CD14-positive monocyte (primary cell): ENCODE measurements at places on chromosomes 5 and 9. TPM values are rescaled to one million over a fixed set of nuclear protein-coding genes. Genes with fewer than 3 reads are reported as not detected.

ERCC8 gene
- polyA plus RNA-seq = 2.8 and 5.5 TPM in 2 replicates

GRCh38 chr5:94288937-94289336 lies 329.5 kb downstream of the KIAA0825 start:
- H3K4me1 ChIP-seq = no peaks in the 10 kb centered on the region
- no peaks in the 10 kb centered on the region for H3K36me3 ChIP-seq
- no peaks in the 10 kb centered on the region for H3K27me3 ChIP-seq
- H3K27ac ChIP-seq = no peak overlapping the region
- no peak overlapping the region for H3K4me3 ChIP-seq

DNA sequence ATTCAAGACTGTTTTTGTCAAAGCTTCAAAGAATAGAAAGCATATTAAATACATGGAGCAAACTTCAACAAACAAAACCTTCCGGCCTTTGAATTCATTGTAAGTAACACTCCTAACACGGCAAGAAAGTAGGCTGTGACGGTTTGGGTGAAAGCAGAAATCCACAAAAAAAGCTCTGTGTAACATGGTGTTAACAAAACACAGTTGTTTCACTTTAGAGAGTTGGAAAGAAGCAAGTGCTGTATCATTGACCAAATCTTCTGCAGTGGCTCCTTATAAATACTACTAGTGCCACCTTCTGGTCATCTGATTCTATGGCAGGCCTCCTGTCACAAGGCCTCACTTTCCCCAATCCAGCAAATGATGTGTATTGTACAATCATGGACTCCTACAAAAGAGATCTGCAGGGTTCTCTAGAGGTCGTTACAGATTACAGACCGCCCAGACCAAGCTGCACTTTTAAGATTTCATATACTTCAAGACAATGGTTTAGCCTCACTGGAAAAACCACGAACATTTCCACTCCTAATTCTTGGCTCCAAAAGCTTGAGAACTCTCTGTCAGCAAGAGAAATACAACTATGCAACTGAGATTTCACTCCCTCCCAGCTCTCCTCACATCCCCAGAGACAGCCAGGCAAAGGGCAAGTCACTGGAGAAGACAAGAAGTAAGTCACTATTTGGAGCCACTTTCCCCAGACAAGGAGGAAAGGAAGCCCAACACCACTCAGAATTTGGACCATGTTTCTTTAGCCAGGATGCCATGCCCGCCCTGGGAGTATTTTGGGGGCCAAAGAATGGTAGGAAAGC lies 196.2 kb downstream of the DTWD2 start:
- H3K27me3 ChIP-seq = no peaks in the 10 kb centered on the region
- no peak overlapping the region for H3K4me3 ChIP-seq
- no peak overlapping the region for H3K27ac ChIP-seq
- no peaks in the 10 kb centered on the region for H3K4me1 ChIP-seq
- DNase-seq = peak; percentile 29

THOC3 gene
- 29.7 TPM for polyA plus RNA-seq

DNA sequence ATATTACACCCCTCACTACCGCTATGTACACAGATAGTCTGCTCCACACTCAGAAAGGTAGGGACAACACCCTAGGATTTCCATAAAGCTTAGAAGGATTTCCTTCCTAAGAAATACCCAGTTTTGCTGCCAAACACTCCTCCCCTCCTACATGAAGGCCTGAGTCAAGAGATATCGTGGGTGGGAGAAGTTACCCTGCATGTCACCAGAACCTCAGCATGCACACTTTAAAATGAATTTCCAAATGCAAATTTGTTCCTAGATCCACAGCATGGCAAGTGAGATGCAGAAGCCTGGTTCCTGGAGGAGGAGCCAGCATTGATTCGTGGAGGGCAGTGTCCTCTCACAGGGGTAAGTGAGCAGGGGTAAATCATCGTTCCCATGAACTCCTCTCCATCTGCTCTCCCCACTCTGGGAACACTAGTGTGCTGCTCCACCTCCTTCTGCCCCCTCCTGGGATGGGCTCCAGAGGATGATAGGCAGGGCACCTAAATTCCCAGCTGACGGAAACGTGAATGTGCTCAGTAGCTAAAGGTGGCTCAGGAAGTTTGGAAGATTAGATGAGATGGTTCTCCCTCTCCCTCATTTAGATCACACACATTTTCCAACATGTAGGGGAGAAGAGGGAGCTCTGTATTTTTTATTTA lies 76.7 kb downstream of the PDE4D start:
- H3K36me3 ChIP-seq = no peaks in the 10 kb centered on the region
- H3K4me3 ChIP-seq = no peak overlapping the region
- peaks cover 10% of the 10 kb centered on the region for H3K4me1 ChIP-seq

DNA sequence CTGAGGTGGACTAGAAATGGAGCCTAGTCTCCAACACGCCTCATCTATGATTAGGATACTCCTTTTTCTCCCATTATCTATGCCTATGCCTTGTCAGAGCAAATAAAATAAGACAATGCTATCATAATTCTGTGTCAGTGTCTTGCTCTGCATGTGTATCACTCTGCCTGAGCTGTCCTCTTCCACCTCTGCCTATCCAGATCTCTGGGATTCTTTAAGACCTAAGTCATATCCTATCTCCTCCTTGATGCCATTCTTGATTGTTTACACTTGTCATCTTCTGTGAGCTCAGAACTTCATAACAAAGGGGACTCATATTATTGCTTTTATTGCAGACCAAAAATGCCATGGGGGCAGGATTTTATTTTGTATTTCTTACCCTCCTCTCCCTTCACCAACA lies 351.2 kb upstream of the C9orf72 start:
- no peaks in the 10 kb centered on the region for H3K36me3 ChIP-seq
- no peaks in the 10 kb centered on the region for H3K4me1 ChIP-seq
- no peak overlapping the region for H3K4me3 ChIP-seq
- no peak overlapping the region for H3K27ac ChIP-seq

DNA sequence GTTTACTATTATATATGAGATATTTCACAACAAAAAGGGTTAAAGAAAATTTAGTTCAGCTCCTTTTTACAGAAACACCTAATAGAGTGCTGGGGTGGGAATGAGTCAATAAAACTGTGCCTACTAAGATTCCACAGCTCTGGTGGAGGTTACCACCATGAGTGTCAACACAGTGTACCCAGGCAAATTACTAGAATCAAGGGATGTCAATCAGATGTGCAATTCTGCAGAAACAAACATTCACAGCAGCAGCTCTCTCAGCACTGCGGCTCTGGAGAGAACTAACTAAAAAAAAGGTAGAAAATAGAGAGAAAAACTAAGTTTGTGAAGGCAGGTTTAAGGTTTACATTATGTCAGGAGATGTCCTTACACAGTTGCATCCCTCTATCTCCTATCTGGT lies 1313.0 kb downstream of the MAT2B start:
- no peaks in the 10 kb centered on the region for H3K27me3 ChIP-seq
- H3K4me1 ChIP-seq = no peaks in the 10 kb centered on the region
- H3K36me3 ChIP-seq = no peaks in the 10 kb centered on the region
- no peak overlapping the region for H3K4me3 ChIP-seq
- H3K27ac ChIP-seq = no peak overlapping the region

ACOT12 gene
- not detected in 2 replicates for polyA plus RNA-seq

GRCh38 chr5:34913072-34913471 lies 2.2 kb downstream of the RAD1 start:
- H3K27ac ChIP-seq = no peak overlapping the region
- DNase-seq = no peak
- H3K27me3 ChIP-seq = no peaks in the 10 kb centered on the region
- H3K4me3 ChIP-seq = no peak overlapping the region
- H3K4me1 ChIP-seq = peaks cover 15% of the 10 kb centered on the region

- no peaks in the 10 kb centered on the region for H3K27me3 ChIP-seq
- H3K4me3 ChIP-seq = no peak overlapping the region
- H3K27ac ChIP-seq = no peak overlapping the region
- peaks cover 38% of the 10 kb centered on the region for H3K4me1 ChIP-seq
Measured at GRCh38 chr5:151718153-151718552, 31.4 kb upstream of the SPARC start.

DNA sequence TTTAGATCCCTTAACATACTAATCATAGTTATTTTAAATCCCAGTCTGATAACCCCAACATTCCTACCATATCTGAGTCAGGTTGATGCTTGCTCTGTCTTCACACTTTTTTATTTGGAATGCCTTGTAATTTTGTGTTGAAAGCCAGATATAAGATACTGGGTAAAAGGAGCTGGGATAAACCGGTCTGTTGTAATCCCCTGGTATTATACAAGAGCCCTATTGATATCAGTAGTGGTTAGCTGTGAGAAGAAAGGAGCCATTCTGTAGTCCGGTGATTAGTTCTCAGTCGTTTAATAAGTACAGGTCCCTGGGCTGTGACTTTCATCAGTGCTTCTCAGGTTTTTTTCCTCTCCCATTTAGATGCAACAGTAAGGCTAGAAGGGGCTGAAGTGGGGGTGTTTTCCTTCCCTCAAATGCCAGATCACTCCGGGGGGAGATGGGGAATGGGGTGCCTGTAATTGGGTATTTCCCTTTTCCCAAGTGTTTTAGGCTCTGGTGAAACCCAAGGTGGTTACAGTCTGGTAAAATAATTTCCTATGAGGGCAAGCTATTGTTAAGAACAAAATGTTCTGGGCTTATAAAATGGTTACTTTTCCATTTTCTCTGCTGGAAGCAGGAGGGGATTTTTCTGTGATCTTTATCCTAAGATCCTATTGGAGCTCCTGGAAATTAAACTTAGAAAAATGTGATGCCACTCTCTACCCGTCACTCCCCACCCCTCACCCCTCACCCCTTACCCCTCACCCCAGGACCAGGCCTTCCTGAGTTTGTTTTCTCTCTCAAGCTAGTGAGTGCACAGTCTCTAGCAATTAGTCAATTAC lies 72.7 kb downstream of the KCNN2 start:
- no peak overlapping the region for H3K27ac ChIP-seq
- no peaks in the 10 kb centered on the region for H3K4me1 ChIP-seq
- H3K4me3 ChIP-seq = no peak overlapping the region
- no peak for DNase-seq

GRCh38 chr9:77725046-77725694 lies 77.0 kb upstream of the GNA14 start:
- no peak overlapping the region for H3K4me3 ChIP-seq
- no peak for DNase-seq
- H3K27me3 ChIP-seq = no peaks in the 10 kb centered on the region
- H3K27ac ChIP-seq = no peak overlapping the region
- H3K4me1 ChIP-seq = no peaks in the 10 kb centered on the region
- peaks cover 83% of the 10 kb centered on the region for H3K36me3 ChIP-seq

ZFP37 gene
- 0.13 TPM for polyA plus RNA-seq

CFAP90 gene
- not detected for polyA plus RNA-seq

FCN1 gene
- 6,268 TPM for polyA plus RNA-seq

GRCh38 chr5:118905196-118905595 lies 83.2 kb downstream of the DTWD2 start:
- no peak overlapping the region for H3K27ac ChIP-seq
- no peak overlapping the region for H3K4me3 ChIP-seq
- no peaks in the 10 kb centered on the region for H3K4me1 ChIP-seq
- H3K36me3 ChIP-seq = no peaks in the 10 kb centered on the region
- DNase-seq = no peak

PCDHB3 gene
- not detected for polyA plus RNA-seq

DNA sequence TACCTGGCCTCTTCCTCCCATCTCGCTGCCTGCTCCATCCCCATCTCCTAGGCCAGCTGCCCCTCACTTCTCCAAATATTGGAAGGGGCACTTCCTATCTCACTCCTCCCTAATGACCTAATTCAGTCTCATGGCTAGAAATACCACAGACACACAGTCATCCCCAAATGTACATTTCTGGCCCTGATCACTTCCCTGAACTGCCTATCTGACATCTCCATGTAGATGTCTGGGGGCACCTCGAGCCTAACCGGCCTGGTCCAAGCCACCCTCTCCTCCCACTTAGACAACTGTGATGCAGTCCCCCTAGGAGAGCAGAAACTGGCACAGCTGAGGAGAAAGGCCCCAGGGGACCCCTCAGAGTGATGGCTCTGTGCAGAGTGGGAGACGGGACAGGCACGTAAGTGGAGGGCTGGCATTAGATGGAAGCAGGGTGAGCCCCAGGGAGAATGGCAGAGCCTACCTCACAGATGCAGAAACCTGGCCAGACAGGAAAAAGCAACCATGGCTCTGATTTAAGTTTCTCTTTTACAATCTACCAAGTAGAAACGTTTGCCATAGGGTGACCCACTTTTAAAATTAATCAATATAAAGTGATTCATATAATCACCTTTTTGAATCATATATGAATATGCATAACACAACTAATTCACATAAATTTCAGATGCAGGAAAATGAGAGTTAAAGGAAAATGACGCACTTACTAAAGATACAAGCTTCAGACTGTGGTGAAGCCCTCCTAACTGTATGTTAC lies 22.1 kb downstream of the CAMSAP1 start:
- no peaks in the 10 kb centered on the region for H3K27me3 ChIP-seq
- H3K4me1 ChIP-seq = peaks cover 43% of the 10 kb centered on the region
- no peak overlapping the region for H3K4me3 ChIP-seq
- peaks cover 5% of the 10 kb centered on the region for H3K36me3 ChIP-seq
- no peak overlapping the region for H3K27ac ChIP-seq

GRCh38 chr9:34994900-34995669 lies 5.5 kb downstream of the DNAJB5 start:
- no peaks in the 10 kb centered on the region for H3K27me3 ChIP-seq
- H3K4me1 ChIP-seq = peaks cover 3% of the 10 kb centered on the region
- no peak overlapping the region for H3K27ac ChIP-seq
- H3K36me3 ChIP-seq = no peaks in the 10 kb centered on the region
- no peak overlapping the region for H3K4me3 ChIP-seq
- DNase-seq = no peak

- H3K36me3 ChIP-seq = no peaks in the 10 kb centered on the region
- no peaks in the 10 kb centered on the region for H3K27me3 ChIP-seq
- no peak overlapping the region for H3K27ac ChIP-seq
- DNase-seq = no peak
- H3K4me3 ChIP-seq = no peak overlapping the region
Measured at GRCh38 chr9:4262735-4263141, 37.1 kb downstream of the GLIS3 start.

MTAP gene
- 7.8 TPM for polyA plus RNA-seq

DNA sequence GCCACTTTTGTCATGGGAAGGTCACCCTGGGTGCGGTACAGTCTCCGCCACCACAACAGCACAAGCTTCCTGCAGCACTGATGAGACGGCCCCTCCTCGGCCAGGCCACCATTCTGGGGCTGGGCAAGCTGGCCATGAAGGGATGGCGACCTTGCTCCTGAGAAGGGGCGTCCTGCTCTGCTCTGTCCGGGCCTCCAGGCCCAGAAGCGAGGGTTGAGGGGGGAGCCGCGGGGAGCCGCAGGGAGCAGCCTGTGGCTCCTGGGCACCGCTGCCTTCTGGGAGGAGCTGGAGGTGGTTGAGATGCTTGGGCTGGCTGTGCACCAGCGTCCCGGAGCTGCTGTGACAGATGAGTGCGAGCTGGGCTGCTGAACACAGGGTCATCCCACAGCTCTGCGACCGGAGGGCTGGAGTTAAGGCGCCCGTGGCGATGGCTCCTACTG lies 84.3 kb upstream of the RAPGEF1 start:
- H3K27me3 ChIP-seq = peaks cover 7% of the 10 kb centered on the region
- H3K27ac ChIP-seq = no peak overlapping the region
- H3K4me1 ChIP-seq = no peaks in the 10 kb centered on the region
- no peaks in the 10 kb centered on the region for H3K36me3 ChIP-seq
- H3K4me3 ChIP-seq = no peak overlapping the region

- H3K4me1 ChIP-seq = peaks cover 38% of the 10 kb centered on the region
- H3K4me3 ChIP-seq = peak within 1 kb of the TSS; percentile 48
Measured at GRCh38 chr5:132369474-132370180, at the start of gene SLC22A5. SLC22A5 (plus strand) TSS chr5:132369710; CDS start chr5:132369973, 263 bp downstream.

IL13 gene
- not detected for polyA plus RNA-seq

GRCh38 chr5:158814521-158814920 lies 285.2 kb downstream of the EBF1 start:
- H3K4me1 ChIP-seq = peaks cover 6% of the 10 kb centered on the region
- H3K27me3 ChIP-seq = no peaks in the 10 kb centered on the region
- H3K27ac ChIP-seq = no peak overlapping the region
- no peak for DNase-seq
- no peak overlapping the region for H3K4me3 ChIP-seq

- H3K4me1 ChIP-seq = peaks cover 15% of the 10 kb centered on the region
- H3K36me3 ChIP-seq = no peaks in the 10 kb centered on the region
Measured at GRCh38 chr5:80607832-80608231, 37.8 kb upstream of the ANKRD34B start.
